ENCODE measurements at places on chromosomes 6 and 20. TPM values are rescaled to one million over a fixed set of nuclear protein-coding genes. Genes with fewer than 3 reads are reported as not detected.

ZNF76 gene
- total RNA-seq = 36.0 TPM

DNA sequence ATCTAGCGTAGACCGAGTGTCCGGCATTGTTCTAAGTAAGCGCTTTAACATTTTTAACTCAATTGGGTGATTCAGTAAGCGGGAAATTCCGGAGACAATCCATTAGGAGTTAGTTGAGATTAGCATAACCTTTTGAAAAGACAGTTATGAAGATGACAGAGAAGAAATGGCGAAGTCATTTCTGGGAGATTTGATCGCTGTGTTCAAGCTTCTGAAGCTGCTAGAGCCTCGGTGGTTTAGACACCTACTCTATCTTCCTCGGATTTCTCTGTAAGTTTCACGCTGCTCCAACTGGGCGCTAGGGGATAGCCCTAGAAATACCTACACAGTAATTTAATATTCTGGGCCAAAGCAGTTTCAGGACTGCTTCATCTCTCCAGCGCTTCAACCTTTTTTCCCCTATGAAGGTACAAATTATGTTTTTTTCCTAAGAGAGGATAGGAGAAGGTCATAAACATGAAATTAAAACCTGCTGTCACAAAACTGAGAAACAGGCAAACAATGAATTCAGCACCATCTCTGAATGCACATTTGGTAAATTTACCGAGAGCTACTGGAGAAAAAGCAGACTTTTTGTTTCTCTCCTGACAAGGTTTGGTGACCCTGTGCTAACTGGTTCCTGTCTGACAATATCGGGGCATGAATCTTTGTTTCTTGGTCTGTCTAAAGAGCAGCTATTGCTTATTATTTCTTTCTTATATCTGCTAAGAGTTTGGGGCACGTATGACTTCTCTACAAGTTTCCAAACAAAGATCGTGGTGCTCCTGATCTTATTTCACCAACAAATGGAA, 22.4 kb downstream of the ZNF311 start:
- no peak for DNase-seq

SLC22A2 gene
- total RNA-seq = not detected

- no peak for DNase-seq
These were observed 288.9 kb downstream of the PREX1 start for GRCh38 chr20:48538856-48539255.

- peak; percentile 38 for DNase-seq
These were observed 61.5 kb downstream of the OGFRL1 start for GRCh38 chr6:71349976-71350615.

- no peak for DNase-seq
These were observed 9.6 kb upstream of the PKIG start for GRCh38 chr20:44572551-44573500.

DNA sequence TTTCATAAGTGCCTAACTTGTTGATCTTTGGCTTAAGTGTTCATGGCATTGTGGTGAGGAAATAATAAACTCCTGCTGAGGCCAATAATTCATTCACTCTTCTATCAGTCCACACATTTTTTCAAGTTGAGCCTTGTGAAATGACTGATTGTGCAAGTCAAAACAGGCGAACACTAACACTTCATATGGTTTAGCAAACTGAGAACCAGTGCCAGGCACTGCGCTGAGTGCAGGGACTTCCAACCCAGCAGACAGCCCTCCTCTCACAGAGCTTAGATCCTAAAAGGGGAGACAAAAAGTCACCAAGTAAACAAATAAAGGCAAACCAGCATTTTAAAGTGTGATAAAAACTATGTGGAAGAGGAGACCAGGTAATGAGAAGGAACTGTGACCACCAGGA, 435.0 kb downstream of the PTPRT start:
- no peak for DNase-seq

- no peak for DNase-seq
These were observed 142.0 kb upstream of the ZNF217 start for GRCh38 chr20:53735536-53736050.

DNA sequence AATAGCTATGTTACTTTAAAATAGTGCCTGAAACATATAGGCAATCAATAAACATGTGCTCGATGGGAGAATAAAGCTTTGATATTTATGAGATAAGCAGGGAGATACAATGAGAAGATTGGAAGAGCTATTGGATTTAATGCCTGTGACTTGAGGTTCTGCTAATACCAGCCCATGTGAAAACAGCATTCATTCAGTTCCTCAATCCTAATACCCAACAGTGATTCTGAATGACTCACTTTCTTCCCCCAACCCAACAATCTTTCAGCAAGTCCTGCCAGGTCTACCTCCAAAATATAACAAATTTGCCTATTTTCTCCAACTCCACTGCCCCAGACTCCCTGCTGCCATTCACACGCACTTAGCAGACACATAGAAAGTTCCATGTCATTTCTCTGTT, 26.6 kb upstream of the KLHL31 start:
- no peak for DNase-seq

GRCh38 chr6:169420912-169421543, 167.4 kb upstream of the THBS2 start:
- DNase-seq = no peak

GRCh38 chr6:166032366-166033200, 135.1 kb downstream of the TBXT start:
- DNase-seq = peak; percentile 34

GRCh38 chr20:63351811-63352591, 9.1 kb downstream of the CHRNA4 start:
- DNase-seq = no peak

CD93 gene
- total RNA-seq = 25.0 TPM

GRCh38 chr6:32426338-32426737, 13.3 kb upstream of the HLA-DRA start:
- DNase-seq = no peak

GRCh38 chr6:33202799-33203198, 1.7 kb upstream of the HSD17B8 start:
- no peak for DNase-seq

DNA sequence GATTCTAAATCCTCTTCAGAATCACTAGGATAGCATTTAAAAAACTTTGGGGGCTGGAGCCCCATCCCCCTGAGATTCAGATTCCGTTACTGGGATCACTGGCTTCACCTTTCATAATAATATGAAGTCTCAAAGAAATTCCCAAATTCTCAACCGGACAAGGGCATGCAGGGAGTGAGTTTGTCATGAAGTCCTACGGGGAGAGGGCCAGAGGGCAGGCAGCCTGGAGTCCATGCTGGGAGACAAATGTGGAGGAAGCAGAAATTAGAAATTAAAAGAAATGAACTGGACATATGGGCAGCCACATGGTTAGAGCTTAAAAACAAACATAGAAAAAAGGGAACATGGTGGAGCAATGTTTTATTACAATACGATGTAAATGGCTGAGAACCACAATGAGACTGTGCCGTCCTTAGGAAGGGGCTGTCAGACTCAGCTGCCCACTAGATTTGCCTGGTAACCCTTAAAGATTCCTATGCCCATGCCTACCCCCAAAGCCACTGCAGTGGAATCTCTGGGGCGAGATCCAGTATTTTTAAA, 142.6 kb downstream of the CEBPB start:
- DNase-seq = peak; percentile 17

TAAR6 gene
- not detected for total RNA-seq

- DNase-seq = no peak
These were observed 12.1 kb upstream of the BTBD3 start for GRCh38 chr20:11905460-11906179.

DNA sequence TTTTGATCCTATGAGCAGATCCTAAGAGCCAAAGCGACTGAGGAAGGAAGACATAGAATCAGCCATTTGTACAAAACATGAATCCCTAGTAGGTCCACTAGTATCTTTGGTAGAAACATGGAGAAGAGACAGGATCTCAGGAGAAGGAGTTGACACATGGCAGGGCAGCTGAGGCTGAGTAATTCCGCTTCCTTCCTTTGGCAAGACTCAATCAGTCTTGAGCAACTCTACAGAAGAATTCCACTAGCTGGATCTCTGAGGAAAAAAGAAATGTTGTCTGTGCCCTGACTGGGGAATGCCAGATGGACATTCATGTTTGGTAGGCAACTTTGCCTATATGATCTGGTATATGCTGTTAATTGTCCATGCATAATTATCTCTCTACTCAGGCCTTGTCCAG, 35.3 kb downstream of the ESR1 start:
- no peak for DNase-seq

ARG1 gene
- total RNA-seq = 0.20 TPM

PHF3 gene
- 80.5 TPM for total RNA-seq

- no peak for DNase-seq
These were observed 575 bp upstream of the MICAL1 start for GRCh38 chr6:109456111-109456583.
